ENCODE measurements at places on chromosomes 1 and 21. TPM values are rescaled to one million over a fixed set of nuclear protein-coding genes. Genes with fewer than 3 reads are reported as not detected.

ADAM30 gene
- total RNA-seq, result not detected

DNA sequence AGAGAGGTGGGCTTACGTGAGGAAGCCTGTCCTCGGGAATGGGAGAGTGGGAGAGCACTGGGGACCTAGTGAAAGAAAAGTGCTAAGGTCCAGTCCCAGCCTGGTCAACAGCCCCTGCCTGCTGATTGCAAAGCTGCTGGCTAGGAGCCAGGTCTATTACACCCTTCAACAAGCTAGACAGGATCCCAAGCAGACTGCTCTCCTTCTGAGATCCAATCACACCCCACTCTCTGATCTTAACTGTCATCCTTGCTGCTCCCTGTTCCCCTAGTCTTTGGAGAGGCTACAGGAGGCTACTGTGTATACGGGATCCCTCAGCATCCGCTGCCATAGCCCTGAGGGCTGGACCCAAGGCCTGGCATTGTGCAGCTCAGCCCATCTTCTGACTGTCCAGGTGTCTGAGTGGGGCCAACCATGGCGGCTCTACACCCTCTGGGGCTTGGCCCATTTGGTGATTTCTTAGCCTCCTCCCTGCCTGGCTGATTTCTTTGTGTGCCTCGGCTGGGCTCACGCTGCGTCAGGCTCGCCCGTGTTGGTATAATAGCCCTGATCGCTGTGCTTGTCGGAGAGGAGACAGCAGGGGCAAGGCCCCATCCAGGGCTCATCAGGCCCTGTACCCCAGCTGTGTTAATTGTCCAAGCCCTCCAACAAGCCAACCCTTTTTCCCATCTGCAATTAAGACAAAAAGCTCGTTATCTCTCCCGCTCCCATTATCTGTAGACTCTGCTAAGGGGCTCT lies 43.9 kb downstream of the NAV1 start:
- no peaks in the 10 kb centered on the region for H3K27me3 ChIP-seq
- H3K27ac ChIP-seq, result no peak overlapping the region
- no peaks in the 10 kb centered on the region for H3K36me3 ChIP-seq
- H3K4me1 ChIP-seq, result no peaks in the 10 kb centered on the region
- DNase-seq, result no peak

GRCh38 chr1:97780884-97781283 lies 139.9 kb downstream of the DPYD start:
- no peak for DNase-seq
- H3K36me3 ChIP-seq, result no peaks in the 10 kb centered on the region
- no peaks in the 10 kb centered on the region for H3K4me1 ChIP-seq
- no peak overlapping the region for H3K27ac ChIP-seq

DNA sequence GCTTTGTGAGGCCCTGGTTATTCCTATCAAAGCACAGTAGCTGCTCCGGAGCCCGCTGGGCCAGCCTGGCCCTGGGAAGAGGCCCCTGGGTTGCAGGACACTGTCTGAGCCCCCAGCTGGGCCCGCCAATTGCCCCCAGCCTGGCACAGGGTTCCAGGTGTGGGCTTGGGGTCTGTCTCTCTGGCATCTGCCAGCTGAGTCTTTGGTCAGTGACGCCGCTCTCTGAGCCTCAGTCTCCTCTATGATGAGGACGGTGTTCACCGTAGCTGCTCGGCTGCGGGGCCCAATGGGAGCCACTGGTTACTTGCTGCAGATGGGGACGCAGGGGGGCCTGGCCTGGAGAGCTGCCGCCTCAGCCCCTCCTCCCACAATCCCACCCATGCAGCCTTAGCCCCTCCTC lies 41.0 kb downstream of the TP73 start:
- no peaks in the 10 kb centered on the region for H3K36me3 ChIP-seq
- no peak for DNase-seq
- no peak overlapping the region for H3K4me3 ChIP-seq
- no peaks in the 10 kb centered on the region for H3K27me3 ChIP-seq
- no peak overlapping the region for H3K27ac ChIP-seq

GRCh38 chr1:196577386-196577785 lies 30.9 kb downstream of the KCNT2 start:
- no peaks in the 10 kb centered on the region for H3K27me3 ChIP-seq
- H3K4me1 ChIP-seq, result no peaks in the 10 kb centered on the region
- no peak overlapping the region for H3K27ac ChIP-seq
- no peak for DNase-seq

DNA sequence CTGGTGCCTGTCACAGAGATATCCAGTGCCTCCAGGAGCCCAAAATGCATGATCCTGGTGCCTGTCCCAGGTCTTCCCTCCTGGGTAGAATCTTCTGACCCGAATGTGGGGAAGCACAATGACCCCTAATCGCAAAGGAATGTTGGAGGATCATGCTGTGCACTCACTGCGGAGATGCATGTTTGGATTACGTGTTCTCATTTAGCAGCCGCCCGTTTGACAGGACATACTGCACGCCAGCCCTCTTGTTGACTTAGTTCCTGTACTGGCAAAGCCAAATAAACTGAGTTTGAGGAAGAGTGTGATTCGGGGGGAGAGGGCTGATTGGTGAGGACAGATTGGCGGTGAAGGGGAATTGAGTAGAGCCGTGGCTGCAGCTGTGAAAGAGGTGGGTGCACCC lies 85.9 kb upstream of the SIM2 start:
- H3K36me3 ChIP-seq, result no peaks in the 10 kb centered on the region
- no peak for DNase-seq
- H3K27ac ChIP-seq, result no peak overlapping the region
- H3K4me1 ChIP-seq, result no peaks in the 10 kb centered on the region

Measured in kidney (tissue), 22 donors.